Osteoblast (primary cell): ENCODE measurements at places on chromosomes 12 and 14. TPM values are rescaled to one million over a fixed set of nuclear protein-coding genes. Genes with fewer than 3 reads are reported as not detected.

DNA sequence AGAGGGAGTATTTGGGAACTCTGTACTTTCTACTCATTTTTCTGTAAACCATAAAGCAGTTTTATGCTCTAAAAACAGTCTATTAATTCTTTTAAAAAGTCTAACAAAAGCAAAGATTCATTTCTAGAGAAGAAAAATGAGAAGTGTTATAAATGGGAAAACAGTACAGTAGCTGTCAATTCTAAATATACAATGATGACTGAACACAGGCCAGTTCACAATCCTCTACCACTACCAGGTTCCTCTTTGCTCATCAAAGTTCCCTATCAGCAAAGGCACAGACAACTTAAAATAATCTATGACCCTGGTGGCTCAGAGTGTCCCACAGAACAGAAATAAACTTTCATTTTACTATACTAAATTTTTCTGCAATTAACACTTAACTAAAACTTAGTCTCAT lies 12.5 kb downstream of the NAA25 start:
- no peaks in the 10 kb centered on the region for H3K27me3 ChIP-seq
- H3K36me3 ChIP-seq, result peaks cover 29% of the 10 kb centered on the region
- H3K4me1 ChIP-seq, result peaks cover 20% of the 10 kb centered on the region
- DNase-seq, result no peak

DNA sequence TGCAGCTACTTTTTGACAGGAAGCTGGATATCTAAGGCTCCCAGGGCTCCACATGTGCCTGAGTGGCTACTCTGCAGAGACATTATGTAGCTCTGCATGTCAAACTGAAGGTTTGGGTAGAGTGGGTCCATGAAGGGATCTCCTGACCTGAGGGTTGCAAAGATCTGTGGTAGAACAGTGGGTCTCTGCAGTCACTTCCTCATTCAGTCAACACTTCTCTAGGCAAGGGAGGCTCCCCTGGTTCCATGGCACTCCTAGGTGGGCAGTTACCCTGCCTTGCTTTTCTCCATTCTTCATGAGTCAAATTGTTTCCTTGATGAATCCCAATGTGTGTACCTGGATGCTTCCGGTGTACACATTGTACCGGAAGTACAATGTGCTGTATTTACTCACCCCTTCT lies 57.4 kb downstream of the CMAS start:
- no peak for DNase-seq
- peaks cover 13% of the 10 kb centered on the region for H3K4me1 ChIP-seq
- no peaks in the 10 kb centered on the region for H3K36me3 ChIP-seq
- H3K4me3 ChIP-seq, result no peak overlapping the region

DNA sequence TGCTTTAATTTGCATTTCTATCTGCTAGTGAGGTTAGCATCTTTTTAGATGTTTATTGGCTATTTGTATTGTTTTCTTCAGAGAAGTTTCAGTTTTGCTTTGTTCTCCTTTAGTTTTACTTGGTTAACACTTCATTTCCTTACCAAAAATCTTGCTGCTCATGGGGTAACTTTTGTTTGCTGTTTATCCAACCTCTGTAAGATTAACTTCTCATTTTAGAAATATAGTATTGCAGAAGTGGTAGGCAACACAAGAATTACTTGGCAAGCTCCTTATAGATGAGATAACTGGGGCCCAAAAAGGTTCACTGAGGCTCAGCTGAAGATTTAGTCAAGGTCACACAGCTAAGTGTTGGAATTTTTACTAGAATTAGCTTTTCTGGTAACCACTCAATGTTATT lies 40.5 kb downstream of the ALKBH1 start:
- H3K4me1 ChIP-seq, result peaks cover 5% of the 10 kb centered on the region
- no peaks in the 10 kb centered on the region for H3K36me3 ChIP-seq
- no peak overlapping the region for H3K4me3 ChIP-seq

DNA sequence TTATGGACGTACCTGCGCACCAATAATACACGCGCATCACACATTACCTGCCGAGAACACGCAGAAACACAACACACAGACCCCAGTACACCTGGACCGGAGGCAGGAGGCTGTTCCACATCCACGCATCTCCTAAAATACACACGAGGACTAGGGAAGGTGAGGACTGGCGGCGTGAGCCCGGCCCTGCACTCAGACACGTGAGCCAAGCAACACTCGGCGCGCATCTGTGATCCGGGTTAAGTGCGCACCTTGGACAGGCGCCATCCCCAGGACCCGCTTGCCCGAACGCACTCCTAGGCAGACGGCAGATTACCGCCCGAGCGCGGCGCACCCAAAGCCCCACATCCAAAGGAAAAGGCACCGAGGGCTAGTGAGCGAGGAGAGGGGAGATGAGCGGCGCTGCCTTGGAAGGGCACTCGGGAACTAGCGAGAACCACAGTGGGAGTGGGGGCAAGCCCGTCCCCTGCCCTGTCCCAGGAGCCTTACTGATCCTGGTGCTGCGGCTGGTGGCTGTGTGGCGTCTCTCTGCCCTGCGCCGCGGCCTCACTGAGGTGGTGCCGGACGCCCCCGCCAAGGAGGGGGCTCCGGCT lies 417 bp downstream of the GLS2 start:
- DNase-seq, result no peak
- no peaks in the 10 kb centered on the region for H3K36me3 ChIP-seq
- H3K27me3 ChIP-seq, result peaks cover 48% of the 10 kb centered on the region
- peak overlapping the region; percentile 70 for H3K4me3 ChIP-seq

DNA sequence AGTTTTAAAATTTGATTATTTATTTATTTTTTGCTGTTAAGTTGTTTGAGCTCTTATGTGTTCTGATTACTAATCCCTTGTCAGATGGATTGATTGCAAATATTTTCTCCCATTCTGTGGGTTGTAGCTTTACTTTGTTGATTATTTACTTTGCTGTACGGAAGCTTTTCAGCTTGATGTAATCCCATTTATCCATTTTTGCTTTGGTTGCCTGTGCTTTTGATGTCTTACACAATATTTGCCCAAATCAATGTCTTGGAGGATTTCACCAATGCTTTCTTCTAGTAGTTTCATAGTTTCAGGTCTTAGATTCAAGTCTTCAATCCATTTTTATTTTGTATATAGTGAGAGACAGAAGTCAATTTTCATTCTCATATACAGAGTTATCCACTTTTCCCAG lies 56.5 kb upstream of the PCNX4 start:
- H3K27me3 ChIP-seq, result no peaks in the 10 kb centered on the region
- no peaks in the 10 kb centered on the region for H3K36me3 ChIP-seq
- DNase-seq, result no peak

- H3K27ac ChIP-seq, result peak overlapping the region; percentile 55
- H3K36me3 ChIP-seq, result peaks cover 4% of the 10 kb centered on the region
- DNase-seq, result no peak
- H3K27me3 ChIP-seq, result no peaks in the 10 kb centered on the region
- H3K4me3 ChIP-seq, result no peak overlapping the region
Measured at GRCh38 chr14:88879022-88879421, 54.6 kb downstream of the TTC8 start.

DNA sequence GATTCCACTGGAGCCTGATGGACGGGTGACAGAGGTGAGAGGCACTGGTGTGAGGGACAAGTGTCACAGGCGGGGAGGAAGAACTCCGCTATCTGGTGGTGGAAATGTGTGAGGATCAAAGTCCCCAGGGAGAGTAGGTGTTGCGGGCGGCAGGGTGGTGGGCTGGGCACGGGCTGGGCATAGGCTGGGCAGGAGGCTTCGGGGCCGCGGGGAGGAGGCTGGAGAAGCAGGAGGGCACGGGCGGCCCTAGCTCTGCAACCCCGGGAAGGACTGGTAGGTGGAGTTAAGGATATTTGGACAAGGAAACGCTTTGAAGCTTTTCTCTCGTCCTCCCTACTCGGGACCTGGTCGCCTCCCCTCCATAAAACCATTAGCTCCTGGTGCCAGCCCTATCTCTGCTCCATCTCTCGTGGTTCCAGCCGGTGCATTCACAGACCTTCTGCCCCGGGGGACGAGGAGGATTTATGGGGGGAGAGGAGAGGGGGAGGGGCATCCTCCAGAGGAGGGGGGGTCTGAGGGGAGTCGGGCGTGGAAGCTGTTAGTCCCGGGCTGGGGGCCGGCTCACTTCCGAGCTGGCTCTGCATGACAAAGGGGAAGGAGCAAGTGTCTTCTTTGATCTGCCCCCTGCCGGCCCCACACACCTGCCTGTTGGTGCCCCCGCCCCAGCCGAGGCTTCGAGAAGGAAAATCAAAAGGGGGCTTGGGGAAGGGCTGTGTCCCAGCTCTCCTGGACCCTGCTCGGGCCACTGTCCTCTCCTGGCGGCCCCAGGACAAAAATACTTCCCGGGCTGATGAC lies 504 bp downstream of the WNT5B start:
- peaks cover 31% of the 10 kb centered on the region for H3K4me1 ChIP-seq
- peaks cover 39% of the 10 kb centered on the region for H3K36me3 ChIP-seq
- H3K4me3 ChIP-seq, result peak overlapping the region; percentile 56
- no peak overlapping the region for H3K27ac ChIP-seq
- DNase-seq, result peak; percentile 83

- H3K4me1 ChIP-seq, result peaks cover 14% of the 10 kb centered on the region
- H3K36me3 ChIP-seq, result peaks cover 12% of the 10 kb centered on the region
- DNase-seq, result no peak
- no peaks in the 10 kb centered on the region for H3K27me3 ChIP-seq
- H3K4me3 ChIP-seq, result peak overlapping the region; percentile 26
Measured at GRCh38 chr12:132161796-132162507, 17.7 kb downstream of the NOC4L start.

- no peak for DNase-seq
- no peaks in the 10 kb centered on the region for H3K36me3 ChIP-seq
- H3K27me3 ChIP-seq, result no peaks in the 10 kb centered on the region
- H3K4me1 ChIP-seq, result peaks cover 5% of the 10 kb centered on the region
- H3K27ac ChIP-seq, result no peak overlapping the region
- H3K4me3 ChIP-seq, result no peak overlapping the region
Measured at GRCh38 chr14:30290001-30290400, 269.0 kb upstream of the G2E3 start.

DNA sequence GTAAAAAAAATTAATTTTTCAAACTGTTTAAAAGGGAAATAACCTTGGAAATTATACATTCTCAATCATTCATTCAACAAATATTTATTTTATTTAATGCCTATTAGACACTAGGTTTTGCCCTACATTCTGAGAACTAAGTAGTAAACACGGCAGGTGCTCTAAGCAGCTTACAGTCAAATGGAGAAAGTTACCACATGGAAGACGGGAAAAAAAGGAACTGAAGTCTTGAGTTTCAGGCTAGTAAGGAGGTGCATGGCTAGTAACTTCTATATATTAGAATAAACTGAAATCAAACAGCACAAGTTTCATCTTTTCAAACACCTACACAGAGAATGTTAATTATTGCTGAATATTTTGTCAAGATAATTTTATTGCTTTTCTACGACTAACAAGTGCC lies 52.9 kb downstream of the C12orf42 start:
- H3K4me3 ChIP-seq, result no peak overlapping the region
- DNase-seq, result no peak
- no peaks in the 10 kb centered on the region for H3K36me3 ChIP-seq
- no peaks in the 10 kb centered on the region for H3K4me1 ChIP-seq
- no peaks in the 10 kb centered on the region for H3K27me3 ChIP-seq

GRCh38 chr12:3661028-3661427 lies 91.9 kb downstream of the CRACR2A start:
- no peaks in the 10 kb centered on the region for H3K27me3 ChIP-seq
- no peak overlapping the region for H3K27ac ChIP-seq
- H3K4me3 ChIP-seq, result no peak overlapping the region
- DNase-seq, result no peak
- no peaks in the 10 kb centered on the region for H3K4me1 ChIP-seq

GRCh38 chr12:109559200-109559505 lies 14.2 kb downstream of the MMAB start:
- no peak overlapping the region for H3K4me3 ChIP-seq
- H3K27ac ChIP-seq, result no peak overlapping the region
- peaks cover 10% of the 10 kb centered on the region for H3K4me1 ChIP-seq
- no peak for DNase-seq

- H3K36me3 ChIP-seq, result no peaks in the 10 kb centered on the region
- no peak for DNase-seq
- H3K27ac ChIP-seq, result no peak overlapping the region
- no peaks in the 10 kb centered on the region for H3K27me3 ChIP-seq
Measured at GRCh38 chr12:84243686-84244085, 668.9 kb downstream of the SLC6A15 start.

DNA sequence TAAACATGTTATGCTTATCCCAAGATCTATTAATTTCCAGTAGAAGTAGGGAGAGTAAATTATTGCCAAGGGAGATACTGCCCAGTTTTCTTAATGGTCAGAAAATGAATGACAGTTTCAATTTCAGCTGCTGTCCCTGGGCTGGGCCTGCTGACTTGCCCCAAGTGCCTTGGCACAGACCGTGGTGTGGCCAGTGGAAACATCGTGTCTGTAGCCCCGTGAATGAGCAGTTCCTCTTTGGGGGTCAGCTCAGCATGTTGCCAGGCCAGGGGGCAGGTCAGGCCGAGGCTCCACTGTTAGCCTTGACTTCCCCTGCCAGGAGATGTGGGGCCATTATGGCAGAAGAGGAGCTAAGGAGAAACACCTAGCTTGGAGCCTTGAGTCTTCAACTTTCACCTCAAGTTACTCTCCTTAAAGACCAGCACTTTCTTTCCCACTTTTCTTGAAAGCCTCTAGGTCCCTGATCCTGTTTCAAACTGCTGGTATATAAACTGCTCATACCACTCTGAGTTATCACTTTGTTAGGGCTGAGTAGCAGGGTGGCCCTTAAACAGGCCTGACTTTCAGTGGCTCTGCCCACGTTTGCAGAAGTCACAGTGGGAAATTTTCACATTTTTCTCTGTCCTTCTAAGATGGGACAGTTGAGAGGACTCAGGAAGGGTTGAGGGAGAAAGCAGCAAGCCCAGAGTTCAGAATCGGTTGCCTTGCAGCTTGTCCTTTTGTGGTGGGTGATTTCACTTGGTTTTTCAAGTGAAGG lies 73.2 kb downstream of the SUSD6 start:
- DNase-seq, result peak; percentile 21
- no peaks in the 10 kb centered on the region for H3K36me3 ChIP-seq
- H3K4me1 ChIP-seq, result peaks cover 12% of the 10 kb centered on the region
- no peaks in the 10 kb centered on the region for H3K27me3 ChIP-seq

DNA sequence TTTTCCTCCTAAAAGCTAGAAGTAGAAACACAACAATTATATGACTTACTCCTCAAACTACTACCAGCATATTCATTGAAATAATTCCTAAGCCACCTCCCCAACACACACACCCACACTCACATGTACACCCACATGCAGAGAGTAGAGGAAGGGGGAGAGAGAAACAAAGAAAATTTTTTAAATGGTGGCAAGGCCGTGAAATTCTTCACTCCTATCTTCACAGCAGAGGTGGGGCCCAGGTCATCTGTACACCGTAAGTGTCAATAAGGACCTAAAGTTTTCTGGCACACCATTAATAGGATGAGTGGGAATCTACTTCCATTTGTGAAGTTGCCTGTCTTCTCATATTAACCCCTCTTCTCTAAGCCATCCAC lies 73.9 kb upstream of the EGLN3 start:
- no peak for DNase-seq
- H3K27ac ChIP-seq, result no peak overlapping the region
- no peak overlapping the region for H3K4me3 ChIP-seq
- H3K36me3 ChIP-seq, result no peaks in the 10 kb centered on the region
- no peaks in the 10 kb centered on the region for H3K4me1 ChIP-seq

GRCh38 chr12:8849876-8850275 lies 27.5 kb downstream of the A2ML1 start:
- no peaks in the 10 kb centered on the region for H3K27me3 ChIP-seq
- H3K27ac ChIP-seq, result no peak overlapping the region
- no peaks in the 10 kb centered on the region for H3K36me3 ChIP-seq
- no peaks in the 10 kb centered on the region for H3K4me1 ChIP-seq

GRCh38 chr14:93201155-93201704 lies 5.6 kb downstream of the GON7 start:
- DNase-seq, result no peak
- H3K27me3 ChIP-seq, result no peaks in the 10 kb centered on the region
- H3K4me3 ChIP-seq, result no peak overlapping the region
- H3K27ac ChIP-seq, result no peak overlapping the region
- H3K36me3 ChIP-seq, result no peaks in the 10 kb centered on the region
- peaks cover 8% of the 10 kb centered on the region for H3K4me1 ChIP-seq

Gene CPNE6
- not detected in 2 replicates for total RNA-seq

Gene FAM181A
- not detected in 2 replicates for total RNA-seq

Gene FAM186B
- total RNA-seq, result 0.59 and 0.72 TPM in 2 replicates

Gene CPSF2
- total RNA-seq, result 38.9 and 47.8 TPM in 2 replicates

Gene EXD2
- total RNA-seq, result 18.9 and 19.9 TPM in 2 replicates
